Gastroesophageal sphincter (tissue), 4 donors: ENCODE measurements at places on chromosomes 4 and X.
A peak's percentile ranks its signal among the peaks of the same experiment; 100 is the strongest.

- ATAC-seq, result no peak
Measured at GRCh38 chr4:41620594-41621256, 82.8 kb downstream of the LIMCH1 start.

- no peak for ATAC-seq
Measured at GRCh38 chrX:153491351-153491914, 3.3 kb upstream of the BGN start.

- ATAC-seq, result no peak
Measured at GRCh38 chr4:148330724-148331123, 111.5 kb downstream of the NR3C2 start.

- no peak for ATAC-seq
Measured at GRCh38 chr4:37902212-37902611, 11.3 kb downstream of the TBC1D1 start.

DNA sequence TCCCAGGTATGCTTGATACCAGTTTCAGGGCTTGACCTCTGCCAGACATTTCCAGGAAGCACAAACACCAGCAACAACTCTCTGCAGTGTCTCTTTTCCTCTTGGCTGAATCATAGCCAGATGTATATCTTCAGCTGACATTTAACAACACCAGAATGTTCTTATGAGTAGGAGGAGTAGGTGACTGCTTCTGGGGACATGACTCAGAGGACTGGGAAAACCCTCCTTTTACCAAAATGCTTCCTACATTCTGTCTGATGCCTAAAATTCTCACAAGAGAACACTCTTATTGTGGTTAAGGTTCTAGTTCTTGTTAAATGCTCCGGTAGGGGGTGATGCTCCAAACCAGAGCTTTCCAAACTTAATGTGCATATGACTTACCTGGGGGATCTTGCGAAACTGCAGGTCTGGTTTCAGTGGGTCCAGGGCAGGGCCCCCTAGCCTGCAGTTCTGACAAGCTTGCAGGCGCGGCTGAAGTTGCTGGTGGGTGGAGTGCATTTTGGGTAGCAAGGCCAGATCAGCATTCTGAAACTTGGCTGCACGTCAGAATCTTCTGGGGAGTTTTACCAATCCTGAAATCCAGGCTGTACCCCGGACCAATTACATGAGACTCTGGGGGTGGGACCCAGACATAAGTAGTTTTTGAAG lies 329.3 kb upstream of the RPS6KA3 start:
- no peak for ATAC-seq

GRCh38 chr4:141845901-141846300 lies 209.5 kb downstream of the IL15 start:
- ATAC-seq, result no peak

DNA sequence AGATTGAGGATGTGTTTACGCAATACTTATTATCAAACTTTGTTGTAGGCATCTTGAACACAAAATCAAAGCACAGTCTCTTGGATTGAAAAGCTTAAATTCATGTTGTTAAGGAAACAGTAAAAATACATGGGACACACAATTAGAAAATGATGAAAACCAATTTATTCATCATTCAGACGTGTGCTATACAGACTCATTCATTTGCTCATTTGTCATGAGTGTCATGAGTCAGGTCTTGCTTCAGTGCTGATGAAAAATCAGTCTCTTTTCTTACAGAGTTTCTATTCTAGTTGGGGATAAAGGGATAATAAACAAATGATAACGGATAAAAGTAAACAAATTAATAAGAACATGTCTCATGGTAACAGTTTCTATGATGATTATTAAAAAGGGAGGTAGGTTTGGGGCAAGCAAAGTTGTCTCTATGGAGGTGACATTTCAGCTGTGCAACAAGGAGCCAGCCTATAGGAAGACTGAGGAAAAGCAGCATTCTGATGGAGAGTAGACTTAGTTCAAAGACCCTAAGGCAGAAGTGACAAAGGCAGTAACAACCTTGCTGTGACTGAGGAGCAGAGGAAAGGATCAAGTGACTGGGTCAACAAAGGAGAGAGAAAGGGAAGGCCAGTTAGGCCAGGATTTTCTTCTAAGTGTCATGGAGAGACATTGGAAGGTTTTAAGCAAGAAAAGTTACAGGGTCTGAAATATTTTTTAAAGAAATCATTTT lies 224.0 kb upstream of the HHIP start:
- peak; percentile 40 for ATAC-seq

- ATAC-seq, result no peak
Measured at GRCh38 chr4:103895876-103896465, 176.2 kb upstream of the TACR3 start.

GRCh38 chr4:125582302-125582701 lies 267.5 kb downstream of the FAT4 start:
- no peak for ATAC-seq

GRCh38 chr4:53195815-53196661 lies 169.8 kb downstream of the SCFD2 start:
- no peak for ATAC-seq

DNA sequence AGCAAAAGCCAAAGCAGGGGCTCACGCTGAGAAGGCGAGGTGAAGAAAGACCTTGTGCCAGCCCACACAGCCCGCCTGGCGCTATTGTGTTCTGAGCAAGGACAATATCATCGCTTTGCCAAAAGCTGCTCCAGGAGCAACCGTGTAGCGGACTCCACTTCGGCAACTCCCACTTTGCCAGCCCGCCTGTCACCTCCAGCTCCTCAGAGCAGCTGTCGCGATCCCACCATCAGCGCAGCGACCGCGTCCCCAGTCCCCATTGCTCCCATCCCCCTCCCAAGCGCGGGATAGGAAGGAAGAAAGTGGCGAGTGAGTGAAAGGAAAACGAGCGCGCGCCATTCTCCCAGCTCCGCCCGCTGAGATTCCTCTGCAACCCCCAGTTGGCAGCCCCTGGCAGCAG lies 759 bp downstream of the ZC4H2 start:
- peak; percentile 34 for ATAC-seq

DNA sequence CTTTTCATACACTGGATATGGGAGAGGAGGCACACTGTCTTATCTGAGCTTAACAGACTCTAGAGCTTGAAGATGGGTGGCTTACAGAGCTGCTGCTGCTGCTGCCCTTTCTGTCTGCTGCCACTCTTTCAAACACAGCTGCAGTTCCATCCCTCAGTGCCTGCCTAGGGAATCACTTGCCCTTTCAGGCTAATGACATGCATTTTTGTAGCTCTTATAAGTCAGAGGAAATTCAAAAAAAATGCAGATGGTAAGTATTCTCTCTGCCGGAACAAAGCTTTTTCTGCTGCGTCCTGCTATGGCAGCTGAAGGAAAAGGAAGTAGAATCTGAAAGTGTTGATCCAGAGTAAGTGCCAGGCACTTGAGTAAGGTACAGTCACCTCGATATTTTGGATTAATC lies 460.4 kb upstream of the DIAPH2 start:
- no peak for ATAC-seq

GRCh38 chr4:3193531-3194203 lies 55.3 kb upstream of the MSANTD1 start:
- ATAC-seq, result no peak

GRCh38 chr4:128697323-128697722 lies 112.2 kb upstream of the JADE1 start:
- ATAC-seq, result no peak

DNA sequence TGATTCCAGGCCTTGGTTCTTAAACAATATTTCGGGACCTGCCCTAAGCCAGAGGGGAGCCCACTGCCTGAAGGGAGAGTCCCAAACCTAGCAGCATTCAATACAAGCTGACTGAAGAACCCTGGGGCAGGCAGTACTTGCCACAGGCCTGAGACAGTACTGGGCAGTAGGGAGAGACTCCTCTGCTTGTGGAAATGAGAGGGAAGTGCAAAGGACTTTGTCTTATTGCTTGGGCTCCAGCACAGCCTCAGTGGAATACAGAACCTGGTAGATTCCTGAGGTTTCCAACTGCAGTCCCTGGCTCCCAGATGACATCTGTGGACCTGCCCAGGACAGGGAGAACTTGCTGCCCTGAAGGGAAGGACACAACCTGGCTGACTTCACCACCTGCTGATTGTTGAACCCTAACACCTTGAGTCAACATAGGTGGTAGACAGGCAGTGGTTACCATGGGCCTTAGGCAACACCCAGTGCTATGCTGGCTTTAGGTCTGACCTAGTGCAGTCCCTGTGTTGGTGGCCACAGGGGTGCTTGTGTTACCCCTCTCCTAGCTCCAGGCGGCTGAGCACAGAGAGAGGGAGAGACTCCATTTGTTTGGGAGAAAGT lies 20.3 kb upstream of the ABCG2 start:
- no peak for ATAC-seq

DNA sequence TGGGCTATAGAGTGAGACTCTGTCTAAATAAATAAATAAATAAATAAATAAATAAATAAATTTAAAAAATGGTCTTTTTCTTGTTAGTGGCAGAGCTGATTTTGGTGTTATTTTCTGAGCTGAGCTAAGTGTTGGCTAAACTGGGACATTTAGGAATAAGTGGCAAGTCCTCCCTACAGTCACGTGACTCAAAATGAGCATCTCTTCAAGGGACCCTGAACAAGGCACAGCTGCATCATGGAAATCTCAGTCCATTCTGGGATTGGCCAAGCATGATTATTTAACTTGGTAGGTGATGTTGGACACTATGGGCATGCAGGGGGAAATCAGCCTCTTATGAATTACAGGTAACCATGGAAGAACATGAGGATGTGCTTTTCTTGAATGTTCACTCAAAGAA lies 42.0 kb downstream of the HAND2 start:
- no peak for ATAC-seq

DNA sequence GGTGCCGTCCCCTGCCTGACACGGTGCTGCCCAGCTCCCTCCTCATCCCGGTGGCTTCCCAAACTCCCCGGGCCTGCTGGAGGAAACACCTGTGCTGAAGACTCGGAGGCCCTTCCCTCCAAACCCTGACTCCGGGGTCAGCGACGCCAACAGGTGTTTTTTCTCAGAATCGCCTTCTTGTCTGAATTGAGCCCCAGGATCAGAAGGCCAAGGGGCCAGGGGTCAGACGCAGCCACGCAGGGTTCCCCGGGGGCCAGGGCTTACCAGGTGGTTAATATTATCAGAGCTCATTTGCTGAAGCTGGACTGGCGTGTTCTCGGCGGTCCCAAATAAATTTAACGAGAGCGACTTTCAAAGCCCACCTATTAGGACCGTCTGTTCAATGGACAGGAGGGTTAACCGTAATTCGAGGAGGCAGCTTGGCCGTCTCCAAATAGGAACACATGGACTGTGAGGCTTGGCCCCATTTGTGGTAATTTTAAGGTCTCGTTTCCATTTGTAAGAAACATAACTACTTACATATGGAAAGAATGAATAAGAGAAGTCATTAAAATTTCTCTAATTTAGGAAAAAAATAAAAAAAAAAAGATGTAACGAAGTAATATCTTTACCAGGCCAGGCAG lies 239.3 kb downstream of the CRLF2 start:
- no peak for ATAC-seq

DNA sequence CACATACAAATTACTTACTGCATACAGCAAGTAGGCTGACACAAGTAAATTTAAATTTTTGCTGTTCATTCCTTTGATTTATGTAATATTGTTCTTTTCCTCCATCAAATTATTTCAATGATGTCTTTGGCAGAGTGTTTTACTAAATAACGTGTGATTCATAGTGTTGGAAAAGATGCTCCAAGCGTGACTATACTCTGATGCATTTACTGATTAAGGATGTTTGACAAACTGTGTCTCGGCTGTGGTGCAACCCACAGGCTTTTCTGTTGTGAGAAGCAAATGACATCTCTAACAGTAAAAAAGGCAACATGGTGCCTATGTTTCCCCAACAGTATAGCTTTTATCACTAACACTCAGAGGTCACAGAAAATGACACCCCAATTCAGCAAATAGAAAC lies 540.9 kb downstream of the PPP4R3C start:
- ATAC-seq, result no peak

- no peak for ATAC-seq
Measured at GRCh38 chr4:36011381-36011780, 232.9 kb downstream of the ARAP2 start.

DNA sequence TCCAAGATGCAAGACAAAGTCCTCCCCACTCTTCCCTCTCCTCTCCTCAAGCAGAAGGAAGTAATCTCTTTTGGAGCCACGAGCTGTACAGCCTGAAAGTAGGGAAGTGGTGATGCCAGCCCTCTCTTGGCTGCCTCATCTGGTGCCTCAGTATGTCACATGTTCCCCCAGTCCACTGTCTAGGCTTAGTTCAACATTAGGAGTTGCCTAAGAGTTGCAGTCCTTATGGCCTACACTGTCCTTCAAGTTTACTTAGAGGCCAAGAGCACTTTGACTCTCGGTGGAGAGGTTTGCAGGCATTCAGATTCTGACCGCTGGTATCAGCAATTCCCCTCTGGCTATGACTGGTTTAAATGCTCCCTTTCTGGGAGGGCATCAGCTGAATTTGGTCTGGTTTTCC lies 735.6 kb downstream of the GLUD2 start:
- no peak for ATAC-seq

- no peak for ATAC-seq
Measured at GRCh38 chr4:100372432-100372831, 145.4 kb downstream of the EMCN start.

- no peak for ATAC-seq
Measured at GRCh38 chrX:123964156-123964834, 2.8 kb downstream of the STAG2 start.

GRCh38 chrX:150337536-150337935 lies 25.6 kb upstream of the MAMLD1 start:
- no peak for ATAC-seq

DNA sequence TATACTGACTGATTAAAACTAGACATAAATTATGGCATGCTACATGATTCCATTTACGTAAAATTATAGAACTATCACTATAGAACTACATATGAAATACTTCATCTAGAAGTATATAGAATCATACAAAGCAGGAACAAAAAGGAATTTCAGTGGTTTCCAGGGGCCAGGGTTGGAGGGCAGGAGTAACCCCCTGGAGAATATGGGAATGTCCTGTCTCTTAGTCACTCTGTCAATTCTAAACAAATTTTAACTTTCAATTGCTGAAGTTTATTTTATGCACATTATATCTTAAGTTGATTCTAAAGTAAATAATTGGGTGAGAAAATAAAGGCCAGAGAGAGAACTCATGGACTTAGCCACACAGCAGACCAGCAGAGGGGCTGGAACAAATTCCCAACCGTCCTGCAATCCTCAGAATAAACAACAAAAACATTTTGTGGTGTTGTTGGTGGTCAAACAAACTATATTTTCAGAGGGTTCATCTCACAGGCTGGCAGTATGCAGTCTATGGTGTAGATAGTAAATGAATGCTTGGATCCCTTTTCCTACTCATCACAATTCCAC lies 476.9 kb upstream of the SLIT2 start:
- no peak for ATAC-seq

DNA sequence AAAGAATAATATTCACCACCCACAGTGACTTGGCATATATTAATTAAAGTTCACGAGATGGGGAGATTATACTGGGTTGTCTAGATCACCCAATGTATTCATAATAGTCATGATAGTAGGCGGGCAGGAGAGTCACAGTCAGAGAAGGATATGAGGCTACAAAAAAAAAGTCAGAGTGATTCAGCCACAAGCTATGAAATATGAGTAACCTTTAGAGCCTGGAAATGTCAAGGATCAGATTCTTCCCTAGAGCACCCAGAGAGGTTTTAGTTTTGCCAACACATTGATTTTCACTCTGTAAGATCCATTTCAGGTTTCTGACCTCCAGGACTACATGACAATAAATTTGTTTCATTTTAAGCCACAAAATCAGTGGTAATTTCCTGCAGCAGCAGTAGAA lies 501.9 kb downstream of the GABRG1 start:
- no peak for ATAC-seq
